NCI-H187 treated with DMSO at 0.1 percent for 48 hours (cell line): ENCODE measurements at places on chromosomes 7 and 10.

DNA sequence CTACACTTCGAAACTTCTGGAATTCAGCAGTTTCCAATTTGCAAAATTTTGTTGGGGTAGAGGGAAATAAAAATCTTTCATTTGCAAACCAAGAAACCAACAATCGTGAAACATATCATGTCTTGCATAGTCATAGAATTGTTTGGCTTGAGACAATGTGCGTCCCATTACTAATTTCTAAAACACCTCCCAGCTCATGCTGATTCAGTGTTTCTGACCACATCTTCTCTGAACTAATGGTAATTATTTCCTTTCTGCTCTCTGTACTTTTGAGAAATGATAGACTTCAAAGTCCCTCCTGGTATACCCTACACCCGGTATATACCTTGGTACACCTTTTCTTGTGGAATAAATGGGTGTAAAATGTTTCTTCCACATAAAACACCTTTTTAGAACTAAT is 41.8 kb upstream of the TSPAN13 start:
- DNase-seq = no peak

DNA sequence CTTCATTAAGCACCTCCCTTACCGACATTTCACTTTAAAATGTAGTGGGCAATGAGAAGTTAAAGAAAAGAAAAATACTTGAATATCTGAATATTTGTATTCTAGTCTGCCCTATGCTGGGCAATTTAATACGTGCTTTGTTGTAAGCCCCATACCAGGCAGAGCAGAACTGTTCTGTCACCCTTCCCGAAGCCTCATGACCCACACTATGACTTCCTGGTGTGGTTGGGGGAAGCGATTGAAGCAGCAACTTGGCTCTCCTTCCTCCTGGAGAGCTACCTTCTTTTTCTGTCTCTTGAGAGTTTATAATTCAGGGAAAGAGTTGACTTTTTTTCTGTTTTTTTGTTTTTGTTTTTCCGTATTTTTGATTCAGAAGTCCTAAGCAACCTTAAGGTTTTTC is 243.7 kb downstream of the INHBA start:
- DNase-seq = no peak

DNA sequence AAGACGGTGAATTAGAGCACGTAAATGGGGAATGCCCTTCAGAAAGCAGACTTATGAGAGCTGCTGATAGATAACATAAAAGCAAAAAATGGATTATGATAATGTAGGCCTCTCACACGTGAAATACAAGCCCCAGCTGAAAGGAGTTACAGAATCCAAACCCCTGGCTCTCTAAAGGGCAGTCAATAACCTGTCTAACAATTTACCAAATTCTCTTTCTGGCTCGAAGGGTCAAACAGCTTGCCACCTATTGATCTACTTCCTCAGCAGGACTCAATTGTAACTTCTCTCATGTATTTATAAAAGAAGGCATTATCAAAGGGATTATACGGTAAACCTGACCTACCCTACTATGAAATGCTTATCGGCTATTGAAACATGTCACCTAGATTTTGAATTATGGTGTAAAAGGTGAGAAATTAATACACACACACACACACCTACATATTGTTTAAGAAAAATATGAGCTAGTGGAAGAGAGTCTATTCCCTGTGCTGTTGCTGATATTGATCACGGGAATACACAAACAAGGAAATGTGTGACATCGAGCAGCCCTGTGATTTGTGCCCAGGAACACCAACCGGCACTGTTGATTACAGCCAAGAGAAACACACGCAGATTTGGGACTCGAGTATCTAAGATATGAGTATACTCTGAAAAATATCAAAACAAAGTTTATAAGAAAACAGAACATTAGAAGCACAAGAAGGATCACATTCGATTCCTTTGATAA is 135.6 kb upstream of the NEBL start:
- DNase-seq = no peak

- no peak for DNase-seq
Measured at GRCh38 chr7:50558294-50559053, 6.7 kb downstream of the DDC start.

- DNase-seq = no peak
Measured at GRCh38 chr7:41319581-41319980, 383.3 kb downstream of the INHBA start.

- DNase-seq = no peak
Measured at GRCh38 chr10:120841522-120842189, 9.5 kb upstream of the WDR11 start.

DNA sequence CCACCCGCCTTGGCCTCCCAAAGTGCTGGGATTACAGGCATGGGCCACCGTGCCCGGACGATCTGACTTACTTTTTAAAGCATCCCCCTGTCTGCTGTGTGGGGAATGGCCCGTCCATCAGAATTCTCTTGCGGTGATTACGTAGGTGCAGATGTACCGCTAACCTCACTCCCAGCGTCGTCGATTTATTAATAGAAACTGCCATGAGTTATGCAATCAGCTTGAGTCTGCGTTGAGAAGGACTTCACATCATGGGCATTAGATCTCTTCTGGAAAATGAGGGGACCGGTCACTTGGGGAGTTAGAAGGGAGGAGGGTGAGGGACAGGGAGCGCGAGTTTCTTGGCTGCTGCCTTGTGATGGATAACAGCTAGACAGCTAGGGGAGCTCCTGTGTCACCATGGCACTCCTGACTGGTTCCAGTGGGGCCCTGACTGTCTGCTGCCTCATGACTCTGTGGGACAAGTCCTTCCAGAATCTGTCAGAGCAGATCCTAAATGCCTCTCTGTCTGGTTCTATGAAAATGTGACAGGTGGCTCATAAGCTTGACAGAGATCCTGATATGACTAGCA is 35.2 kb downstream of the POR start:
- DNase-seq = no peak

DNA sequence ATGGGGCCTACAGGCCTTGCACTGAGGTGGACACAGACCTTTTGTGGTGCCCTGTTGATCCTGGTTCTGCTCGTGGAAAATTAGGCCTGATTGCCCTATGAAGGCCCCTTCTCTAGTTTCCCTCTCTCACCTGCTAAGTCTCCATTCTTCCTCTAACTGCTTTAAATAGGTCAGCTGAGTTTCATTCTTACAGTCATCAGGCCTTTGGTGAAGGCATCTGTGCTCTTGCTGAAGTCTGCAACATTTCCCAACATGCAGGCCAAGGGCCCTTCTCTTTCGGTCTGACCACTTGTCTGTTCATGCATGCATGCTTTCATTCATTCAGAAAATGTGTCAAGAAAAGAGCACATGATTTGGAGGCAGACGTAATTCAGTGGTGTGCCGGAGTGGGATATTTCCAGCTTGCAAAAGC is 244.0 kb downstream of the BUB3 start:
- no peak for DNase-seq

DNA sequence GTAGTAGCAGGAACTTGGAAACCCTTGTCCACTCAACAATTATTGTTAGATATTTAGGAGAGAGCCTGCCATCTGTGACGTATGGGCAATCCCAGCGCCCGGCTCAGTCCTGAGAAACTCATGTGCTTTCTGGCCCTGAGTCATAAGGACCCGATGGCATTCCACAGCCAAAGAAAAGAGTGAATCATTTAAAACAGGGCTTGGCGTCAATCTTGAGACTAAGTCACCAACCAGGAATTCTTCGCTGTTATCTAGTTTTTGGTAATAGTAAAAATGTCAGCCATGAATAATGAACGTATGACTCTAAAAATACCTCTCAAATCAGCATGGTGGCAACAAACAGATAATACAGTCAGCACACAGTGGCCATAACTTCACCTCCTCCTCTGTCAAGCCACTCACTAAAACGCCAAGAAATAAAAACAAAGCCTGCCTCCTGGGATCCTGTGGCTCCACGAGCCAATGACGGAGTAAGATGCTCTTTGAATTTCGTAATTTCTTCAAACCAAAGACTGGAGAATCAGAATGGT is 140.8 kb downstream of the ADAM12 start:
- DNase-seq = no peak

DNA sequence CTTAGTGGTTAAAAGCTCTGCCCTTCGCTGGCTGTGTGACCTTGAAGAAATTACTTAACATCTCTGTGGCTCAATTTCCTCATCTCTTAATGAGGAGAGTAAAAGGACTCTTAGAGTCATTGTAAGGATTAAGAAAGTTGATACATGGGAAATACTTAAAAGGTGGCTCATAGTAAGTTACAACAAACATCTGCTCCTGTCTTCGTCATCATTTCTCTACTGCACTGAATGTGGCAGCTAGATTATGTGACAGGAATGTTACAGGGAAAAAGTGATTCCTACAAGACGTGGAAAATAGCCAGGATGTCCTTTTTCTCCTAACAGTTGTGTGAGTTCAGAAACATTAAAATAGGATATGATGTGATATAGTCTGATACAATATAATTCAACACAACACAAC is 184.7 kb downstream of the FRMD4A start:
- no peak for DNase-seq

GRCh38 chr7:81064426-81064825 is 145.6 kb upstream of the SEMA3C start:
- DNase-seq = no peak

DNA sequence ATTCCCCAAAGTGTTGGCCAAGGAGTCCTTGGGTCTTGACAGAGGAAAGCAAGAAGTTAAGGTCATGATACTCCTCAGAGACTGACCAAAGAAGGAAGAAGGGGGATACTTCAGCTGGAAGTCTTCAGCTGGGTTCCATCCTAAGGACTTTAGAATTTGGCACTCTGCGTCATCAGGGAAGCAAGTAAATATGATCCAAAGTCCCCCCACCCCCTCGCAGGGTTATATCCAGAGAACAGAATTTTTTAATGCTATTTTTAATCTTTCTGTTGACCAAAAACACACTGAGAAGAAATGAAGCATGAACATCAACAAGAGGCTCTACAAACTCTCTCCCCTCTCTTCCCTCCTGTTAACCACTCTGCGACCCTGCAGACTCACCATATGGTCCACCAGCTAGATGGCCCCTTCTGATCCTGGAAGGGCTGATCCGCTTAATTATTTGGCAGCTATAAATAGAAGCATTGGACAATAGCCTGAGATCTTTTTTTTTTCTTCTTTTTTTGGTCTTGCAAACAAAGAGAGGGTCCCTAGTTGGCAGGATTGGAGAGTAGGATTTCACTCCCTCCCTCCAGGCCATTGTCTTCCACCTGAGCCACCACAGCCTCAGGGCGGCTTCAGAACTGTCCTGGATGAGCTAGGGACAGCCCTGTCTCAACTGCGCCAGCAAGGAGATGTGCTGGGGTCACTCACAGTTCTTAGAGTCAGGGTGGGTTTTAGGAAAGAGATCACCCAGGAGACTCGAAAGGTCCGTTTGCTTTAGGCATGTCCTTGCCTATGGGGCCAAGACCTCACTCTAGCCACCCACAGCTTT is 196.0 kb downstream of the KCNMA1 start:
- DNase-seq = no peak

GRCh38 chr10:48193556-48193955 is 80.9 kb downstream of the FRMPD2 start:
- no peak for DNase-seq

- peak; percentile 2 for DNase-seq
Measured at GRCh38 chr10:116796910-116797513, 52.3 kb upstream of the ENO4 start.

GRCh38 chr7:91325726-91326125 is 61.5 kb downstream of the FZD1 start:
- DNase-seq = no peak

DNA sequence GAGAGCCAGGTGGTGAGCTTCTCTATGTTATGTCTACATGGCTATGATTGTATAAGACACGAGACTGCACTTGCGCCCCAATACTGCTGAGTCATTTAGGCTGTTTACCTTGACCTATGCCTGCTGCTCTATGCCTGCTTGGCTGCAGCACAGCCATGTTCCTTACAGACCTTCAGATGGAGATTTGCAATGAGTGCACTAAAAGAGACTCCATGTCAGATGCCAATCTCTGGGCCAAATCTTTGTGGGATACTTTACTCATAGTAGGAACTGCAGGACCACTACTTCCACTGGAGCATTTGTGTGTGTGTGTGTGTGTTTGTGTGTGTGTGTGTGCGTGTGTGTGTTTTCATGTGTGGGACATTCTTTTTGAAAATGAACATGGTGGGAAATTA is 50.0 kb upstream of the KMT2E start:
- no peak for DNase-seq

DNA sequence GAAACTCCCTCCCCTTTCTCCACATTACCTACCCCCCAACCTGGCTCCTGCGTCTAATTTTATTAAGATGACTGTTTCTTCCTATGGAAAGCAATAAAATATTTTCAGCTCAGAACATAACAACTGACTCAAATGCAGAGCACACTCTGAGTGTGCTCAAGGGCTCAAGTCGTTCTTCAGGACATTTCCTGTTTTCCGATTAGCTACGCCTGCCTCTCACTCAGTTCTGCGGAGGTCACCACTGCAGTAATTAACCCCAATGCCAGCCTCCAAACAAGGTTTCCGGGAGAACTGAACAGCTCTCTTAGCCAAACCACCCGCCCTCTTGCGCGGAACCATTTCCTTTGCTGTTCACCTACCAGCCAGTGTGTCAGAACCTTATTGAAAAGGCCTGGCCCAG is 19.3 kb downstream of the MYOF start:
- DNase-seq = no peak

DNA sequence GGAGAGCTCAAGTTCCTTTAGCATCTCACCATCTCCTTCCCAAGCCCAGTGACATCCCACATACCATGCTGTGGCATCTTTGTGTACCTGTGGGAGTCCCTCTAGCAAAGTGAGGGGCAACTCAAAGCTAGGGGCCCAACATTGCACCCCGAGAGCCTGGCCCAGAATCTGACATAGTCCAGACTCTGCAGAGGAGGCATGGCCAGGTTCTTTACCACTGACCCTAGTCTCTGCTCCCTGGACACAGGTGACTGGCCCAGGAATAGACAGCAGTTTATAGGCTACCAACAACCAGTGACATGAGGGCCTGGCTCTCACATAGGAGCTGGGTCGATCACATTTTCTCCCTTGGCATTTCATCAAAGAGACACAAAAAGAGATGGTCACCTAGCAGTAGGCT is 444.0 kb upstream of the ZMIZ1 start:
- DNase-seq = no peak

- DNase-seq = no peak
Measured at GRCh38 chr10:52474265-52474664, 160.2 kb downstream of the DKK1 start.

- DNase-seq = no peak
Measured at GRCh38 chr7:76343294-76343930, 15.4 kb downstream of the YWHAG start.

GRCh38 chr7:25907214-25907613 is 244.8 kb upstream of the NFE2L3 start:
- DNase-seq = no peak

GRCh38 chr10:103731609-103732270 is 123.6 kb downstream of the SH3PXD2A start:
- DNase-seq = no peak

DNA sequence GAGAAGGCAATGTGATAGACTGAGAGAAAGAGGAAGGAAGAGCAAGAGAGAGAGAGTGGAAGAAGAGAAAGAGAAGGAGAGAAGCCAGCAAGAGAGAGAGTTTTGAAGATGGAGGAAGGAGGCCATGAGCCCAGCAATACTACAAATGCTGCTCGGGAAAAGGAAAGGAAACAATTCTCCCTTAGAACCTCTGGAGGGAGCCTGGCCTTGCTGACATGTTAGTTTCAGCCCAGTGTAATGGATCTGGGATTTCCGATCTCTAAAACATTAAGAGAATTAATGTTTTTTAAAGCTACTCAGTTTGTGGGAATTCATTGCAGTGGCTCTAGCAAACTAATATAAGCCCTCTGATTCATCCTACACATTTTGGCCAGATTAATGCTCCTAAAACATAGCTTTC is 206.8 kb upstream of the MTPN start:
- no peak for DNase-seq
